ENCODE measurements at places on chromosomes 6 and 20. TPM values are rescaled to one million over a fixed set of nuclear protein-coding genes. Genes with fewer than 3 reads are reported as not detected.

The RFX6 gene
- 0.66 TPM for total RNA-seq

DNA sequence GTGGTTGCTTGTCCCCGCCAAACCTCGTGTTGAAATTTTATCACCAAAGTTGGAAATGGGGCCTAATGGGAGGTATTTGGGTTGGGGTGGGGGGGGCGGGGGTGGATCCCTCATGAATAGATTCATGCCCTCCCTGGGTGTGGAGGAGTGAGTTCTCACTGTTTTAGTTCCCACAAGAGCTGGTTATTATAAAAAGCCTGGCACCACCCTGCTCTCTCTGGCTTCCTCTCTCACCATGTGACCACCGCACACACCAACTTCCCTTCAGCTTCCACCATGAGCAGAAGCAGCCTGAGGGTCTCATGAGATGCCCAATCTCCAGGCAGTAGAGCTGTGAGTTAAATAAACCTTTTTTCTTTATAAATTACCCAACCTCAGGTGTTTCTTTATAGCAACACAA lies 111.3 kb downstream of the PRDM1 start:
- DNase-seq, result no peak
- no peaks in the 10 kb centered on the region for H3K4me1 ChIP-seq
- no peaks in the 10 kb centered on the region for H3K36me3 ChIP-seq
- H3K27ac ChIP-seq, result no peak overlapping the region
- H3K27me3 ChIP-seq, result no peaks in the 10 kb centered on the region

GRCh38 chr20:45039475-45039820 lies 61.5 kb downstream of the KCNS1 start:
- DNase-seq, result no peak
- no peak overlapping the region for H3K4me3 ChIP-seq
- H3K27ac ChIP-seq, result no peak overlapping the region
- peaks cover 24% of the 10 kb centered on the region for H3K4me1 ChIP-seq
- no peaks in the 10 kb centered on the region for H3K27me3 ChIP-seq

- DNase-seq, result no peak
- H3K27ac ChIP-seq, result no peak overlapping the region
- no peak overlapping the region for H3K4me3 ChIP-seq
- H3K36me3 ChIP-seq, result no peaks in the 10 kb centered on the region
- no peaks in the 10 kb centered on the region for H3K27me3 ChIP-seq
These were observed 8.5 kb downstream of the TFEB start for GRCh38 chr6:41726876-41727275.

The TBC1D22B gene
- 8.0 TPM for total RNA-seq

DNA sequence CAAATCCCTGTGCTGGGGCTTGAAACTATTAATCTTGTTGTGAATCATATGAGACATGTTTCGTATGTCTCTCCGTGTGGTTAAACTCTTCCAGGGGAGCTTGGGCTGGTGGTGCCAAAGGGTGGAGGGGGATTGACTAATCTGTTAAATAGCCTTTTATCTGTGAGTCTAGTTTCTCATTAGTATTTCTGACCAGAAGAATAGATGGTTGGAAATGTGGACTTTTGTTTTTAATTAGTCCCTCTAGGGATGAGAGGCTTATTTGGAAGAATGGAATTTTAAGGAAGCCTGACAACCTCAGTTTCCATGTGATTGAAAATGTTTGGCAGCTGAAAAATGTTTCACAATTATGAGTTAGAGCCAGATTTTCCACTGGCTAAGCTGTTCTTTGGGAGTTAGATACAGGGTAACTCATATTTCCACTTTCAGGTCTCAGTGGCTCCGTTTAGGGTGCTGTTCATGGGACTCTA lies 117.3 kb downstream of the BCKDHB start:
- no peaks in the 10 kb centered on the region for H3K4me1 ChIP-seq
- H3K4me3 ChIP-seq, result no peak overlapping the region
- DNase-seq, result no peak
- no peaks in the 10 kb centered on the region for H3K36me3 ChIP-seq
- no peaks in the 10 kb centered on the region for H3K27me3 ChIP-seq
- no peak overlapping the region for H3K27ac ChIP-seq

The TCF15 gene
- total RNA-seq, result not detected

- H3K27me3 ChIP-seq, result no peaks in the 10 kb centered on the region
- peaks cover 10% of the 10 kb centered on the region for H3K4me1 ChIP-seq
- H3K27ac ChIP-seq, result no peak overlapping the region
- DNase-seq, result no peak
These were observed 1.8 kb downstream of the AARS2 start for GRCh38 chr6:44311304-44311703.

- no peak for DNase-seq
- no peaks in the 10 kb centered on the region for H3K27me3 ChIP-seq
- H3K36me3 ChIP-seq, result no peaks in the 10 kb centered on the region
- H3K27ac ChIP-seq, result no peak overlapping the region
- no peak overlapping the region for H3K4me3 ChIP-seq
These were observed 15.0 kb downstream of the GRM4 start for GRCh38 chr6:34130862-34131261.

The INSM1 gene
- total RNA-seq, result 3.4 TPM

The OOEP gene
- total RNA-seq, result not detected

DNA sequence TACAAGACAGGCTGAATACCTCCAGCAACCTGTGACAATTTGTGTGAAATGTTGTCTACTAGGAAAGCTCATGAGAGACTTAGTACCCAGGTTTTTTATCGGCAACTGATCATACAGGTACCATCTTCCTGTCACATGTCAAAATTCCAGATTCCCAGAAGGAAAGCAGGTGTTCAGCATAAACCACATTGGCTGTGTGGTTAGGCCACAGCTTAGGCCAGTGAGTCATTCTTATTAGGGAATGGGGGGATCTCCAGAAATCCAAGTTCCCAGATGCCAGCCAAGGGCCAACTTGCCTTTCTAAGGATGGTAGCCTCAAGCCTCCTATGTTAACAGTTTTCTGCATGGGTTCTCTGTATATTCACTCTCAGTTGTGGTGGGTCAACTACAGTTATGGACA lies 65.9 kb downstream of the FAM184A start:
- H3K4me1 ChIP-seq, result no peaks in the 10 kb centered on the region
- H3K27me3 ChIP-seq, result no peaks in the 10 kb centered on the region
- no peak overlapping the region for H3K4me3 ChIP-seq
- H3K27ac ChIP-seq, result no peak overlapping the region

The WFDC10B gene
- not detected for total RNA-seq

- H3K4me3 ChIP-seq, result no peak overlapping the region
- no peak overlapping the region for H3K27ac ChIP-seq
- no peaks in the 10 kb centered on the region for H3K4me1 ChIP-seq
- no peaks in the 10 kb centered on the region for H3K36me3 ChIP-seq
- no peaks in the 10 kb centered on the region for H3K27me3 ChIP-seq
These were observed 432.6 kb downstream of the MMUT start for GRCh38 chr6:49030251-49031020.

GRCh38 chr6:25343984-25344383 lies 64.8 kb downstream of the CARMIL1 start:
- no peaks in the 10 kb centered on the region for H3K36me3 ChIP-seq
- no peak overlapping the region for H3K27ac ChIP-seq

GRCh38 chr6:34005901-34006531 lies 139.9 kb downstream of the GRM4 start:
- no peaks in the 10 kb centered on the region for H3K27me3 ChIP-seq
- H3K4me3 ChIP-seq, result no peak overlapping the region
- H3K27ac ChIP-seq, result no peak overlapping the region
- H3K36me3 ChIP-seq, result no peaks in the 10 kb centered on the region
- no peaks in the 10 kb centered on the region for H3K4me1 ChIP-seq

The CYP24A1 gene
- total RNA-seq, result not detected

DNA sequence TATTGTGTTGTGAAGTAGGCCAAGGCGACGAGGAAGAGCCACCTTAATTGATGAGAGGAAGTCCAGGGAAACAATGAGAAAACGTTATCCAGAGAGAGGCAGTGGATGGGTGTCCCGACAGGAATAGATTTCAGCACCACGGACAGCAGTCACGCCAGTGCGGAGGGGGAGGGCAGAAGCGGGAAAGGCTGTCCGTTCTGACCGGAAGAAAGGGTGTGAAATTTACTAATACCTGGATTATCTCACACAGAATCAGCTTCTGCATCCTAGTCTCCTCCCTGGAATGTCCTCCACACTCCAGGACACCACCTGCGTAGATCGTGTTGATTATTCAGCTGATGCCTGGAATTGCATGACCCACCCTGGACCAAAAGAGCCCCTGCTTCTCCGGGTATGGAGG lies 7.4 kb upstream of the BPIFA3 start:
- no peaks in the 10 kb centered on the region for H3K4me1 ChIP-seq
- no peaks in the 10 kb centered on the region for H3K36me3 ChIP-seq
- DNase-seq, result peak; percentile 82
- H3K4me3 ChIP-seq, result no peak overlapping the region
- H3K27me3 ChIP-seq, result no peaks in the 10 kb centered on the region

DNA sequence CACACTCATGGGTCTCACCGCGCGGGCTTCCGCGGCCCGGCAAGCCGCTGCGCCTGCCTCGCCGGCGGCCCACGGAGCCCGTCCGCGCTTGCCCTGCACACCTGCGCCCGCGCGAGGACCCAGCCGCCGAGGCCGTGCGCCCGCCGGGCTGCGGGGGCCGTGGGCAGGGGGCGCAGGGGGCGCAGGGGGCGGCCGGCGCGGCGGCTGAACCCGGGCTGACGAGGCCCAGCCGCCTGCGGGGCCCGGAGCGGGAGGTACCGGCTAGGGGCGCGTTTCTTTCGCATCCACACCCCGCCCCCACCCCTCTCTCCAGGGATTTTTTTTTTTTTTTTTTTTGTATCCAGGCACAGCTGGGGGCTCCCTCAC lies 43.8 kb upstream of the OSTM1 start:
- no peaks in the 10 kb centered on the region for H3K36me3 ChIP-seq
- H3K4me3 ChIP-seq, result peak overlapping the region; percentile 20
- no peak for DNase-seq
- H3K27ac ChIP-seq, result no peak overlapping the region
- H3K27me3 ChIP-seq, result no peaks in the 10 kb centered on the region
- H3K4me1 ChIP-seq, result peaks cover 51% of the 10 kb centered on the region

The ERVFRD-1 gene
- total RNA-seq, result not detected

- no peaks in the 10 kb centered on the region for H3K4me1 ChIP-seq
- H3K4me3 ChIP-seq, result no peak overlapping the region
- H3K27ac ChIP-seq, result no peak overlapping the region
- peaks cover 63% of the 10 kb centered on the region for H3K36me3 ChIP-seq
- no peak for DNase-seq
- H3K27me3 ChIP-seq, result no peaks in the 10 kb centered on the region
These were observed 18.5 kb downstream of the RAE1 start for GRCh38 chr20:57369596-57369995.

DNA sequence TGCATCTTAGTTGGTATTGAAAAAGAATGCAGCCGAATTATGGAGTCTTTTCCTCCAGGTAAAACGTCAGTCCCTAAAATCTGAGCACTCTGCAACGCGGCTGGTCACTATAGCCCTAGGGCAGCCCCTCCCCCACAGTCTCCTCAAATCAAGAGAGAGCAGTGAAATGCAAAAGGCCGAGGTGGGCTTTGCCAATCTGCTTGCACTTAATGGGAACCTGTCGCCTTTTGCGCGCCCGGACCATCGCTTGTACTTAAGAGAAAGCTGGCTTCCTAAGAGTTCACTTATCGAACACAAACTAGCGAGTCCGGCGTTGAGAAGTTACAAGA lies 447 bp downstream of the MCM3 start:
- peak; percentile 39 for DNase-seq
- H3K27me3 ChIP-seq, result no peaks in the 10 kb centered on the region
- H3K4me1 ChIP-seq, result peaks cover 12% of the 10 kb centered on the region
- peaks cover 4% of the 10 kb centered on the region for H3K36me3 ChIP-seq

The MSH5 gene
- total RNA-seq, result 6.7 TPM

DNA sequence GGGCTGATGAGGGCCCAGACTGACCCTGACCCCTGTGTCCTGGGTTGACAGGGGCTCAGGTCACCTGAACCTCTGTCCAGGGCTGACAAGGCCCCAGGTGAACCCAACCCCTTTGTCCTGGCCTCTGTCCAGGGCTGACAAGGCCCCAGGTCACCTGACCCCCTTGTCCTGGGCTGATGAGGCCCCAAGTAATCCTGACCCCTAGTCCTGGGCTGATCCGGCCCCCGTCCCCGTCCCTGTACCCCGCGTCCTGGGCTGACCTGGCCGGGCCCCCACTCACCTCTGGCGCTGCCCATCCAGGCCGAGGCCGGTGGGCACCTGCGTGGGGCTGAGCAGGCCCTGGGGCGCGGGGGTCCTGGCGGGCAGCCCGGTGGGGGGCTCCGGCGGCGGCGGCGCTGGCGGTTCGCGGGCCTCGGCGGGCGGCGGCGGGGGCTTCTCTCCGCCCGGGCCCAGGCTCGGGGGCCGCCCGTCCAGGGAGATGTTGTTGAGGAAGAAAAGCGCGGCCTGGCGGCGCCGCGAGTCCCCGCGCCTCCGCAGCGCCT lies 379 bp downstream of the CABLES2 start:
- no peaks in the 10 kb centered on the region for H3K27me3 ChIP-seq
- peak overlapping the region; percentile 4 for H3K27ac ChIP-seq
- peaks cover 43% of the 10 kb centered on the region for H3K4me1 ChIP-seq
- H3K4me3 ChIP-seq, result peak overlapping the region; percentile 8

- no peak overlapping the region for H3K4me3 ChIP-seq
- no peaks in the 10 kb centered on the region for H3K36me3 ChIP-seq
- H3K4me1 ChIP-seq, result peaks cover 11% of the 10 kb centered on the region
- no peak overlapping the region for H3K27ac ChIP-seq
- DNase-seq, result no peak
- no peaks in the 10 kb centered on the region for H3K27me3 ChIP-seq
These were observed 22.3 kb upstream of the ANKEF1 start for GRCh38 chr20:10012464-10012863.

- no peaks in the 10 kb centered on the region for H3K27me3 ChIP-seq
- peaks cover 18% of the 10 kb centered on the region for H3K4me1 ChIP-seq
- peaks cover 4% of the 10 kb centered on the region for H3K36me3 ChIP-seq
- DNase-seq, result peak; percentile 55
These were observed 83.5 kb downstream of the ZMYND8 start for GRCh38 chr20:47272893-47273590.

- H3K4me1 ChIP-seq, result no peaks in the 10 kb centered on the region
- no peaks in the 10 kb centered on the region for H3K36me3 ChIP-seq
- H3K27ac ChIP-seq, result no peak overlapping the region
- H3K4me3 ChIP-seq, result no peak overlapping the region
- H3K27me3 ChIP-seq, result no peaks in the 10 kb centered on the region
These were observed 50.9 kb upstream of the KIF16B start for GRCh38 chr20:16624106-16624505.

- DNase-seq, result no peak
- H3K27ac ChIP-seq, result no peak overlapping the region
- no peaks in the 10 kb centered on the region for H3K27me3 ChIP-seq
- H3K4me3 ChIP-seq, result no peak overlapping the region
- no peaks in the 10 kb centered on the region for H3K4me1 ChIP-seq
- no peaks in the 10 kb centered on the region for H3K36me3 ChIP-seq
These were observed 196.6 kb downstream of the ESR1 start for GRCh38 chr6:152004036-152004566.

- H3K27me3 ChIP-seq, result no peaks in the 10 kb centered on the region
- DNase-seq, result no peak
- no peak overlapping the region for H3K4me3 ChIP-seq
- H3K36me3 ChIP-seq, result peaks cover 1% of the 10 kb centered on the region
- H3K4me1 ChIP-seq, result no peaks in the 10 kb centered on the region
- H3K27ac ChIP-seq, result no peak overlapping the region
These were observed 33.4 kb downstream of the TRAF3IP2 start for GRCh38 chr6:111572216-111572706.
